Activated T-helper 9 cell treated with anti-CD3 and anti-CD28 coated beads, Interleukin-2, amount 50 U/mL, for 16 hours (primary cell): ENCODE measurements at places on chromosomes 6 and 20.

- DNase-seq, result no peak
Observed at GRCh38 chr6:137933696-137934095, 66.6 kb downstream of the TNFAIP3 start.

DNA sequence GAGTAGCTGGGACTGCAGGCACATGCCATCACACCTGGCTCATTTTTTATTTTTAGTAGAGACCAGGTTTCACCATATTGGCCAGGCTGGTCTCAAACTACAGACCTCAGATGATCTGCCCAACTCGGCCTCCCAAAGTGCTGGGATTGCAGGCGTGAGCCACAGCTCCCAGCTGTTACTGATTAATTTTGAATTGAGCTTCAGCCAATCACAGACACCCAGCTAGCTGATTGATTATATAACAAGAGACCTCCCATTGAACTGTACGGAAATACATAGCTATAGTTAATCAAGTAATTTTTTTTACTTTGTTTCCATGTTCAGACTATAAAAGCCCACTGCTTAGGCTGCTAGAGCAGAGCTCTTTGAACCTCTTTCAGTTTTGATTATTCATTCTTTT, 31.6 kb downstream of the PKIB start:
- DNase-seq, result no peak

DNA sequence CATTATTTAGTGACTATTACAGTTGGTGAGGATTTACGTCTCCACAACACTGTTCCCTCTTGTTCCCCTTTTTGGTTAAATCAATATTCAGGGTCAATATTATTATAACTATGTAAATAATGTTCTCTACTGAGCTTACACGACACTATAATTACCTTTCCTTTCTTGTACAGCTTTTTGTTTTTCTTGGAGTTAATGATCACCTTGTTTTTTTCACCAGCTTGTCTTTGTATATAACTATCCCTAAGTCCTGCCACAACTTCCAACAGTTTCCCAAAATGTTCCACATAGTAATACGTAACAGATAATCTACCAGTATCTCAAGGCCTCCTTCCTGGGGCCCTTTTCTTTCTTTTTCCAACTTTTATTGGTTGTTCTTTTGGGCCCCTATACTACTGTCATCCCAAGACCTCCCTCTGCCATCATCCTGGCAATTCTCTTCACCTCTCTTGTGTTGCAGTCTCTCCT, 142.0 kb upstream of the SOX4 start:
- DNase-seq, result no peak

DNA sequence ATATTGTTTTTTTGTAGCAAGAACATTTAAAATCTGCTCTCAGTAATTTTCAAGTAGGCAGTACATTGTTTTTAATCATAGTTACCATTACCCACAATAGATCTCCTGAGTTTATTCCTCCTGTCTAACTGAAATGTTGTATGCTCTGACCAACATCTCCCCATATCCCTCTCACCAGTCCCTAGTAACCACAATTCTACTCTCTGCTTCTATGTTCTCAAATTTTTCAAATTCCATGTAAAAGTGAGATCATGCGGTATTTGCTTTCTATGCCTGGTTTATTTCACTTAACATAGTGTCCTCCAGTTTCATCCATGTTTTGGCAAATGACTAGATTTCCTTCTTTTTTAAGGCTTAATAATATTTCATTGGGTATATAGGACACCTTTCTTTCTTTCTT, 300.5 kb downstream of the KCNQ5 start:
- DNase-seq, result no peak

GRCh38 chr6:1575210-1576041, 34.3 kb upstream of the FOXC1 start:
- DNase-seq, result no peak

DNA sequence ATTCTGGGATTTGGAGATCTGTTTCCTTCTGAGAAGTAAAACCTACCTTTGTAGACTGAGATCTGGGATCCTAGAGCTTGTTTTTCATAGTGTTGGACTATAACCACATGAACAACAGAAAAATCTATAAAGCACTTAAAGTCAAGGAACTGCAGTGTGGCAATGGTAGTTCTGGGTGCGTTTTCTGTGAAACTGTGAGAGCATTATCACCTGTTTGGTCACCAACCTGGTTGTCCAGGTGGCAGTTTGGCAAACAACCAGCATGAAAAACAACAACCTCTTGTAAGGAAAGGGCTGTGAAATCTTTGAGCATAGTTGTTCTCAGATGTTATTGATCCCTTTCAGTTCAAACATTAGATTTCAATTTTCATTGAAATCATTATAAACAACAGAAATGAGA, 215.8 kb upstream of the CITED2 start:
- DNase-seq, result no peak

- peak; percentile 51 for DNase-seq
Observed at GRCh38 chr20:63580796-63581461, 6.9 kb upstream of the HELZ2 start.

GRCh38 chr20:57224641-57225138, 41.8 kb downstream of the BMP7 start:
- no peak for DNase-seq
